ENCODE measurements at places on chromosomes 2 and 18.

- DNase-seq, result no peak
Observed at GRCh38 chr2:207926989-207927300, 98.4 kb downstream of the PLEKHM3 start.

DNA sequence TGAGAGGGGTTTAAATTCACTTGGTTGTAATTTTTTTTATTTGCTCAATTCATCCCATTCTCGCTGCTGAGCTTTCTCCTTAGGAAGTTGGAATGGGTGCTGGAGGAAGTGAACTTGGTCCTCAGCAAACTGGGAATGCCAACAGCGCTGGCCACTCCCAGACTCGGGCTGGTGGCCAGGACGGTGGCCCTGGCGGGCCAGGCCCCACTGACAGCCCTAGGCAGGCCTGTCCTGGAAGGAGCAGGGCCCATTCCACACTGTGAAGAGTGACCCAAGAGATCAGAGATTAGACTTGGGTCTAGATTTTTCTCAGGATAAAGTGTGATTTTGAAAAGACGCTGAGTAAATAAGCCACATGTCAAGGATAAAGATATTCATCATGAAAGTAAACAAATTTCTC is 132.7 kb downstream of the HDAC4 start:
- DNase-seq, result no peak

DNA sequence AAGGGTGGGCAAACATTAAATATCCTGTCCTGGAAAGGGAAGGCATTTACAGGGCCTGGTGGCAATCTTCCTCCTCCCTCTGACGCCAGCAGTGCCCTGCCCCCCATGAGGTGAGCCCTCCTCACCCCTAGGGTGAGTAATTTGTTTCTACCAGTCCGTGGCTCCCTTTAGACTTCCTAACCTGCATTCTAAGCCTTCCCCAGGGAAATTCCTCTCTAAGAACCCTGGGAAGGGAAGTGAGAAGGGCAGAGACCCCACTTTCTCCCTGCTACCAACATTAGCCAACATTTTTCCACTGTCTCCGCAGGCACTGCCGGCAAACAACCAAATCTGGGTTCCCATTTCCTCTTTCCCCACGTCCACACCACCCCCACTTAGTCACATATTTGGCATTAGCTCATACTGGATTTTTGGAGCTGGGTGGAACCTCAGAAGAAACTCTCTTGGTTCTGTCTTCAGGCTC is 69.3 kb downstream of the NRP2 start:
- DNase-seq, result no peak

- no peak for DNase-seq
Observed at GRCh38 chr18:41071826-41072225, 883.2 kb upstream of the PIK3C3 start.

- no peak for DNase-seq
Observed at GRCh38 chr2:74646201-74646600, 1.9 kb downstream of the M1AP start.
